ENCODE measurements at places on chromosomes 4 and X.
A peak's percentile ranks its signal among the peaks of the same experiment; 100 is the strongest.

GRCh38 chr4:13413729-13414437 lies 70.3 kb downstream of the RAB28 start:
- DNase-seq, result no peak

DNA sequence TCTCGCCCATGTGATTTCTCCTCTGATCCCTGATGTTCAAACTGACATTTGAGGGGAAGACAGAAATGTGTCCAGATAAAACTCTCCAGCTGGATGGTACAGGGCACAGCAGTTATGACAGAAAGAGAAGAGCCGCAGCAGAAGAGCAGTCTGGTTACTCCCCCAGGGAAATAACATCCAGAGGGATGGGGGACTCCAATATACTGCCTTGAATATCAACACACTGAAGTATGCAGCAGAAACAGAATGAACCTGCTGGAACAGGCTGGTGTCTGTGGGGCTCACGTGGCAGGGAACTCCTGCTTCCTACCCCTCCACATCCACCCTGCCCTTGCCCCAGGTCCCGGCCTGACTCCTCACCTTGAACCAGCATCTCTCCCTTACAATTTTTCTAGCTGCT lies 93.5 kb downstream of the MGST2 start:
- DNase-seq, result no peak

- no peak for DNase-seq
These were observed 278.0 kb downstream of the FBXO8 start for GRCh38 chr4:174005422-174005821.

GRCh38 chrX:71366674-71367256 lies 608 bp downstream of the TAF1 start:
- DNase-seq, result peak; percentile 14

DNA sequence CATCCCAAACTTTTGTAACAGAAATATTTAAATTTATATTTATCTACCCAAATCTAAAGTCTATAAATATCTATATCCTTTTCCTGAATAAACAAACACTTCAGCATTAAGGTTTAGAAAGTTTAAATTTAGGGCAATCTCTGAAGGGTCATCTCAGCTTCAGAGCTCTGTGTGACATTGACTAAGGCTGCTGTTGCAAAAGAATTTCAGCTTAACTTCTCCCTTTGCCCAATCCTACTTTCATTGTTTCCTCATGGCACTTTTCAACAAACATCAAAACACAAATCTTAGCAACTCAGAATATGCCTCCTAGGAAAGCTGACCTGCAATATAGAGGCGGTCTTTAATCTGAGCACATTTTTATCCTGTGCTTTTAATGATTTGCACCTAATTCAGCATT lies 79.7 kb upstream of the BANK1 start:
- DNase-seq, result no peak

GRCh38 chr4:69196209-69196965 lies 18.2 kb downstream of the UGT2B11 start:
- DNase-seq, result no peak

GRCh38 chr4:105327956-105328355 lies 145.9 kb downstream of the PPA2 start:
- DNase-seq, result no peak

DNA sequence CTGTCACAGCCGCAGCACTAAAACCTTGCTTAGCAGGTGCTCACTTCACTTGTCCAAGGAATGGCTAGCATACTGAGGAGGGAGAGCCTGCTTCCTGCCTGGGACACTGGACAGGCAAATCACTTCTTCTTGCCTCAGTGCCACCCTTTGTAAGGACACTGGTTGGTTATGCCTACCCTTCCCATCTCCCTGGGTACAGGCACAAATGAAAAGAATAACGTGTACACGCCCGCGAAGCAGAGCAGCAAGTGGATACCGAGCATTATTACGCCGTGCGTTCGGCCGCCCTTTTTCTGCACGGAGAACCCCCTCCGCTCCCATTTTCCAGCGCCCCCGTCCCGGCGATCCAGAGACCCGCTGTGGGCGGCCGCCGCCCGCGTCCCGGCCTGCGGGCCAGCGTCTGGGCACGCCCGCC lies 338 bp upstream of the KLHL2 start:
- no peak for DNase-seq

DNA sequence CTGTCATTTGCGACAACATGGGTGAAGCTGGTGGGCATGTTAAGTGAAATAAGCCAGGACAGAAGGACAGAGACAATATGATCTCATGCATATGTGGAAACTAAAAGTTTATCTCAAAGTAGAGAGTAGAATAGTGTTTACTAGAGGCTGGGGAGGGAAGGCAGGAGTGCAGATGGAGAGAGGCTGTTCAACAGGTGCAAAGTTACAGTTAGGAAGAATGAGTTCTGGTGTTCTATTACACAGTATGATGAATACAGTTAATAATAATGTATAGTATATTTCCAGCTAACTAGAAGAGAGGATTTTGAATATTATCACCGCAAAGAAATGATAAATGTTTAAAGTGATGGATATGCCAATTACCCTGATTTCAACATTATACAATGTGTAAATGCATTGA lies 69.8 kb downstream of the FBXL5 start:
- DNase-seq, result no peak

DNA sequence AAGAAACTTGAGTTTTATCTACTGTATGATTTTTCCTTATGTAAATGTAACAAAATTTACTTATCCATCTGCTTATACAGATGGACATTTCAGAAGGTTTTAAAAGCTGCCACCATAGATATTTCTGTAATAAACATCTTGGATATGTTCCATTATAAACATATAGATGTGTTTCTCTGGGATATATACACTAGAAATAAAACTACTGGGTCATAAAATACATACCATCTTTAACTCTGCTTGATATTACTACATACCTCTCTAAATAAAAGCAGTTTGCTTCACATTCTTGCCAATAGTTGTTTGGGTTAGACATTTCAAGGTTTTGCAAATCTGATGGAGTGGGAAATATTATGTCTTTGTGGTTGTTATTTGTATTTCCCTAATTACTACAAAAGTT lies 220.6 kb downstream of the FBXO8 start:
- DNase-seq, result no peak

DNA sequence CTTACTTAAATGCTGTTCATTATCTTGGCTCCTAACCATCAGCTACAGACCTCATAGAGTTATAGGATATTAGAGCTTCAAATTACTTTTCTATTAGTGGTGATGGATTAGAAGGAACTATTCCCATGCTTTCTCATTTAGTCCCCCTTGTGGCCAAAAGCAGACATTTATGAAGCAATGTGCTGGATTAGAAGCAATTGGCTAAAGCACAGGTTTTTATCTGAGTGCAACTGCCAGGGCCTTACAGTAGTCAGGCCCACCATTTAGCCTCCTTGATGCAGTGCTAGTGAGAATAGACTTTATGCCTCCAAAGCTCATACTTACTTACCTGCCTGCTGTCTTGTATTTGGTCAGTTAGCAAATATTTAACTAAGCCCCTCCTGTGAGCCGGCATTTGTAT lies 93.0 kb downstream of the TSPAN7 start:
- DNase-seq, result no peak

DNA sequence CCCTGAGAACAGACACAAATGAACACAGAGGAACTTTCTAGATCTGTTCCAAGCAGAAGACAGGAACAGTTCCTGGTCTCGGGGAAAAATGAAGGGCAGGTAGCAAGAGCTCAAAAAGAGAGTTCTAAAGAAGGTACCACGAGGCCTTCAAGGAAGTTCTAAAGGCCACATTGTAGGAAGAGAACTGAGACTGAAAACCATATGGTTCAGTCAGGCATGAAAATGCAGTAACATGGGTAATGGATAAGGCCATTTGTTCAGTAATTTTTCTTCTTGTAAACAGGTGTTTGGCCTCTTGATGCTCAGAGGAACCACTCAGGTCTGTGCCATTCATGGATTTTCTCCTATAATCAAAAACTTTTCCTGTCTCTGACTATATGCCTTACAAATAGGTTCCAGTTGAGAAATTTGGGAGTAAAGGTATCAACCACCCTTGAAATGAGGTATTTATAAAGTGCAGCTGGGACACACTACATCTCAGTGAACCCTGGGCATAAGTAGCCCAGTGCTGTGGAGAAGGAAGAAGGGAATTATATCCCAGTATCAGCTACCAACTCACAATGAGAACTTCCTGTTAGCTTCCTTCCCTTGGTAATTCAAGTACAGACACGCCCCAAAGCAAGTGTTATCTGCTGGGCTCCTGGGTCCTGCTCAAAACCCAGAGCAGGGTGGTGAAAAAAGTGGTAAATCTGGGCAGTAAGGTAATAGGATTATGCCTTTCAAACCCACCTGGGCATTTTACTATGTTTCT lies 277.9 kb downstream of the KLHL13 start:
- DNase-seq, result no peak

DNA sequence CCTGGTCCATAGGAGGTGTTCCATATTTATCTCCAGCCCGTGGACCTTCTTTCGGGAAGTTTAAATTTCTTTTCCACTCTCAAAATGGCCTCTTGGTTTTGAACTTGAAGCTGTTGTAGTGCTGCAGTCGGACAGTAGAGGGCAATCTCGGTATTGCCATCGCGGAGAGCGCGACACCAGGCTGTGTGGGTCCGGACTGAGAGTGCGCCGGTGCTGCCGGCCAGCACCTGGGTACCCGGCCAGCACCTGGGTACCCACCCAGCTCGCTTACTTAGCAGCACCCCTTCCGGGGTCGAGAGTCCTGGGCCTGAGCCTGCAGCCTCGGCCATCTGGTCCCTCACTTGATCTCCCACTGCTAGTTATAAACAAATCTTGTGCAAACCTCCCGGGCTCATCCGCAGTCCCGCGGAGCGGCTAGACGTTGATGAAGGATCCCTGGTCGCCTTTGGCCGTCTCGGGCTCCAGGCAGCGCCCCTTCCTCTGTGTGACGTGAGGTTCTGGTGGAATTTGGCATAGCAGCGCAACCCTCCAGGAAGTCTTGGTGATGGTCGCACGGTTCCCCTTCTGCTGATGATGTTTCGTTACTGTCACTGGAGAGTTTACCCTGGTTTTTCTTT lies 18.0 kb downstream of the FAM9A start:
- peak; percentile 44 for DNase-seq

DNA sequence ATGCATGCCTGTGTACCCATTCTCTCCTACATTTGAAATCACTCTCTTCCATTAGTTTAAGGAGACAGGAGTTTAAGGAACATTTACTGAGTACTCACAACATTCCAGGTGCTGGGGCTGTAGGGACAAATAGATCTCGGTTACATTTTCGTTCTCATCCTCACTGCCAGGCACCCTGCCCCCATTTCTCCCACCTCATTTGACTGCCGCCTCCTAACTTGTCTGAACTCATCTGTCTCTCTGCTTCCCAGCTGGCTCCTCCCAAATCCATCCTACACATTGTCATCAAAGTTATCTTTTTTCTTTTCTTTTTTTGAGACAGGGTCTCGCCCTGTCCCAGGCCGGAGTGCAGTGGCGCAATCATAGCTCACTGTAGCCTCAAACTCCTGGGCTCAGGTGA lies 19.8 kb upstream of the MPC1L start:
- DNase-seq, result no peak
